ENCODE measurements at places on chromosomes 7 and 10.

DNA sequence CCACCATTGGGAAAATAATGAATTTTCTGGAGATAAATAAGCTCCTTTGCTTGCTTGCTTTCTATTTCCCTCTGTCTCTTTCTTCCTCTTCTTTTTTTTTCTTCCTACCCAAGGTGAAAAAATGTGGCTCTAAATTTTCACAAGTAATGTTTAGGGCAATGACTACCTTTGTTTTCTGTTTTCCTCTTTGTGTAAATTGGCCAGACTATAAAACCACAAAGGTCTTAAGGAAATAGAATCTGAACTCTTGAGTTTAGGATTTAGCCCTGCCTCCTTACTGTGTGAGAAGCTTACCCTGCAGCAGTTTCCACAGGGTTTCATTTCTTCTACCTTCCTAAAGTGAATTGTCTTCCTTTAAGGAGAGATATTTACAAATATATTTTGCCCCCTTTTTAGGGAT is 330.4 kb downstream of the ARL4A start:
- H3K27me3 ChIP-seq: no peaks in the 10 kb centered on the region
- DNase-seq: no peak
- no peak overlapping the region for H3K27ac ChIP-seq
- no peaks in the 10 kb centered on the region for H3K4me1 ChIP-seq

GRCh38 chr7:104943502-104944343 is 70.3 kb upstream of the KMT2E start:
- peaks cover 73% of the 10 kb centered on the region for H3K4me1 ChIP-seq
- peak overlapping the region; percentile 96 for H3K4me3 ChIP-seq
- H3K27me3 ChIP-seq: no peaks in the 10 kb centered on the region
- peaks cover 18% of the 10 kb centered on the region for H3K36me3 ChIP-seq
- peak overlapping the region; percentile 100 for H3K27ac ChIP-seq
- DNase-seq: peak; percentile 88

- peaks cover 100% of the 10 kb centered on the region for H3K4me1 ChIP-seq
- H3K27ac ChIP-seq: peak overlapping the region; percentile 99
- H3K27me3 ChIP-seq: no peaks in the 10 kb centered on the region
- no peaks in the 10 kb centered on the region for H3K36me3 ChIP-seq
- peak overlapping the region; percentile 83 for H3K4me3 ChIP-seq
Observed at GRCh38 chr7:50264908-50265307, 39.6 kb upstream of the IKZF1 start.

- no peaks in the 10 kb centered on the region for H3K36me3 ChIP-seq
- peaks cover 22% of the 10 kb centered on the region for H3K27me3 ChIP-seq
- H3K4me1 ChIP-seq: peaks cover 5% of the 10 kb centered on the region
- H3K4me3 ChIP-seq: no peak overlapping the region
Observed at GRCh38 chr10:90787393-90788198, 70.2 kb downstream of the HTR7 start.

DNA sequence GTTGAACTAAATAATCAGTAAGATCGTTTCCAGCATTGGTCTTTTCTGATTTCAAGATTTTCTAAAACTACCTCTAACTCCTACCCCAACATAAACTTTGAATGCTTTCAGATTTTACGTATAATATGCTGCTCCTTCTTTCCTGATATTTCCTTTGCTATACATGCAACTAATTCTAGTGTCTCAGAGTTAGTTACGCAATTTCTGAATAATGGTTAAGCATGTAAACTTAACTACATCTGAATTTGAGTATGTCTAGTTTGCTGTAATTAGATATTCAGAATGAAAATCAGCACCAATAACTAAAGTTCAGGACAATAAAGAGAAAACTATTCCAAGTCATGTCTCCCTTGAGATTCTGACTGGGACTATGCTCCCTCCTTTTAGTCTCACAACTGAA is 71.0 kb downstream of the SEMA3C start:
- H3K27me3 ChIP-seq: no peaks in the 10 kb centered on the region
- DNase-seq: no peak
- no peaks in the 10 kb centered on the region for H3K4me1 ChIP-seq
- no peak overlapping the region for H3K4me3 ChIP-seq
- H3K27ac ChIP-seq: no peak overlapping the region
- H3K36me3 ChIP-seq: no peaks in the 10 kb centered on the region

GRCh38 chr10:84190621-84191020 is 3.7 kb upstream of the CDHR1 start:
- H3K4me1 ChIP-seq: peaks cover 8% of the 10 kb centered on the region
- peaks cover 27% of the 10 kb centered on the region for H3K27me3 ChIP-seq
- no peak overlapping the region for H3K4me3 ChIP-seq
- no peaks in the 10 kb centered on the region for H3K36me3 ChIP-seq
- no peak overlapping the region for H3K27ac ChIP-seq

DNA sequence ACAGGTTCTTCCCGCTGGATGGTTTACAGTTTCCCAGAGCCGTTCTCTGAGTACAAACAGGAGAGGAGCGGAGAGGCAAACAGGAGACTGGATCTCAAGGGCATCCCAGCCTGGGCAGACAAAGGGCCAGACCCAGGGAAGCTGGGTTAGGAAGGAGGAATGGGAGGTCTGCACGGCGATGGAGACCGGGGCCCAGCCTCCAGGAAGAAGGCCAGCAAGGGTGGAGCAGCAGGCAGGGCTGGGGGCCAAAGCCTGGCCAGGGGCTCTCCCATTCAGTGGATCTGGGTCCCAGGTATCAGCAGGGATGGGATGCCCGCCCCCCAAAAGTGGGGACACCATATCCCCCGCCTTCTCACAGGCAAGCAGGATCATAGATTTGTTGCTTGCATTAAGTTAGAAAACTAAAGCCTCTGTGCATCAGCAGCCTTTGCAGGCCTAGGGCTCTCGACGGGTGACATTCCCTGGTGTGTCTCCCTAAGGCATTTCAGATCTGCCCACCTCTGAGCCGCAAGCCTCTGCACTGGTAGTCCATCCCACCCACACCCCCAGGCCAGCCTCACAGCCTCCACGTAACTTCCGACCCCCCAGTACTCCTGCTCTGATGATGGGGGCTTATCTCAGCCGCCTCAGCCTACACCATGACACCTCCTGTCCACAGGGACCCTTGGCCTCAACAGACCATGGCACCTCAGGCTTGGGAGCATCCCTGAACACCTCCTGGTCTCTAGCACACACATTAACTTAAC is 59.9 kb downstream of the TNS3 start:
- no peak overlapping the region for H3K27ac ChIP-seq
- H3K27me3 ChIP-seq: no peaks in the 10 kb centered on the region
- no peaks in the 10 kb centered on the region for H3K36me3 ChIP-seq
- no peak for DNase-seq
- H3K4me1 ChIP-seq: no peaks in the 10 kb centered on the region

GRCh38 chr7:129498021-129498420 is 4.3 kb upstream of the SMKR1 start:
- no peak overlapping the region for H3K4me3 ChIP-seq
- peaks cover 7% of the 10 kb centered on the region for H3K27me3 ChIP-seq
- H3K36me3 ChIP-seq: no peaks in the 10 kb centered on the region
- DNase-seq: no peak
- no peak overlapping the region for H3K27ac ChIP-seq
